ENCODE measurements at places on chromosomes 2 and 18.

DNA sequence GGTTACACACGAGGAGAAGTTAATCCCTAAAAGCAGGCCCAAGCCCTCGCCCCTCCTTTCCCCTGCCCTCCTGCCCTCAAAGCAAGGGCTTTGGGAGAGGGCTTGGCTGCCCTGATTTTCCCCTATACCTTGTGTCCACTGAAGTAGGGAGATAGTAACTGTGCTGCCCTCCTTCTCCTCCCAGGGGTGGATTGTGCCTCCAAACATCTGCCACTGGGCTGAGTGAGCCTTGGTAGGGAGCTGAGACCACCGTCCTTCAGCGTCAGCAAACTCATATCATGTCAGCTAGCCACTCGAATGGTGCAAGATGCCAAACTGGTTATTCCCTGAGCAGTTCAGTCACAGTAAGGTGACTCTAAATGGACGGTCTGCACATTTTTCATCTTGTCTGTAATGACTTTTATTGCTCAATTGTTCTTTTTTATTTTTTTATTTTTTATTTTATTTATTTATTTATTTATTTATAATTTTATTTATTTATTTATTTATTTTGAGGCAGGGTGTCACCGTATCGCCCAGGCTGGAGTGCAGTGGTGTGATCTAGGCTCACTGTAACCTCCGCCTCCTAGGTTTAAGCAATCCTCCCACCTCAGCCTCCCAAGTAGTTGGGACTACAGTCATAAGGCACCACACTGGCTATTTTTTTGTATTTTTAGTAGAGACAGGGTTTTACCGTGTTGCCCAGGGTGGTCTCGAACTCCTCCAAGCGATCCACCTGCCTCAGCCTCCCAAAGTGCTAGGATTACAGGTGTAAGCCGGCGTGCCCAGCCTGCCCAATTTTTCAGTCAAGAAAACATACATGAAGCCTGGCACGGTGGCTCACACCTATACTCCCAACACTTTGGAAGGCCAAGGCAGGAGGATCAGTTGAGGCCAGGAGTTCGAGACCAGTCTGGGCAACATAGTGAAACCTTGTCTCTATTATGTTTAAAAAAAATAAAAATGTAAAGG is 8.7 kb downstream of the PCBP1 start:
- no peak for DNase-seq

- no peak for DNase-seq
These were observed 86.2 kb downstream of the PAX3 start for GRCh38 chr2:222212571-222212970.

- no peak for DNase-seq
These were observed 70.5 kb downstream of the FMNL2 start for GRCh38 chr2:152405206-152406118.

- DNase-seq = no peak
These were observed 543.0 kb upstream of the TNP1 start for GRCh38 chr2:217402761-217403383.

GRCh38 chr2:235553696-235554100 is 59.9 kb downstream of the AGAP1 start:
- DNase-seq = no peak

- DNase-seq = no peak
These were observed 58.6 kb upstream of the CHN1 start for GRCh38 chr2:175063741-175064140.

DNA sequence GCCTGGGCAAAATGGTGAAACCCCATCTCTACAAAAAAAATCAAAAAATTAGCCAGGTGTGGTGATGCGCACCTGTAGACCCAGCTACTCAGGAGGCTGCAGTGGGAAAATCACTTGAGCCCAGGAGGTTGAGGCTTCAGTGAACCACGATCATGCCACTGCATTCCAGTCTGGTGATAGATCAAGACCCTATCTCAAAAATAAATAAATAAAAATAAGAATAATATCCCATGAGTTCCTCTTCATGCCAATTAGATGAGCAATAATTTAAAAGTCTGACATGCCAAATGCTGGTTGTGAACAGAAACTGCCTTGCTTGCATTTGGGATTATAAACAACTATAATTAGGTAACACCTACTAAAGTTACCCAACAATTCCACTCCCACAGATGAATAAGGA is 22.1 kb upstream of the ANKRD44 start:
- DNase-seq = no peak
